DMS 273 treated with DMSO at 0.1 percent for 48 hours (cell line): ENCODE measurements at places on chromosomes 3 and 15.
A peak's percentile ranks its signal among the peaks of the same experiment; 100 is the strongest.

DNA sequence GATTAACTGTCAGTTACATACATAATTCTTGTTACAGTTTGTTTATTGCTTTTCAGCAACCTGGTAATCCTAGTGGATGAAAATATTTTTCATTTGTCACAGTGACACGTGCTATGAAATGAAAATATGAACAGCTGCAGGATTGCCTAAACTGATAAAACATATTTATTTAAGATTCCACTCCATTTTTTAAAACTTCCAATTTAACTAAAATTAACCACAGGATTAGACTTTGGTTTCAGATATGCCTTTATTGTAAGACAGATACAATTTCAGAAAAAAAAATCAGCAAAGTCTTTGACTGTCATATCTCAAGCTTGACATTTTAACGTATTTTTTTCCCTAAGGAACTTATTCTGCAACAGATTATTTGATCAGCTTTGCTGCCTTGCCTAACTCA is 550.7 kb downstream of the ROBO1 start:
- DNase-seq, result no peak

GRCh38 chr3:29429055-29429679 is 148.3 kb downstream of the RBMS3 start:
- no peak for DNase-seq

DNA sequence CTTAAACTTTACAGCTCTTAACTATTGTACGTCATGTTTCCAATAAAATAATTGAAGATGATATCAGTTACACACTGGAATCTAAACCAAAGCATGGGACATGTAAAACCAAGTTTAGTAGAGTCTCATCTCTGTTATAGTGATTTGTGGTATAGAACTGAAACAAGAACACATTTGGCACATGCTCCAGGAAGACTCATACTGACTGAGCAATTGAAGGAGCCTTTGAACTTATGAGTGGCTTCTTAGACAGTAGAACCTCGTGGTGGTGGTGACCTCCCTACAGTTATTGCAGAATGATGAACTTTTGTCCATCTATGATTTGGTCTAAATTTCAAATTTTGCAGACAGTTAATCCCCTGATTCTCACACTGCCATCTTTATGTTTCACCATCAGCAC is 729.7 kb downstream of the ROBO1 start:
- no peak for DNase-seq

- DNase-seq, result no peak
These were observed 83.8 kb downstream of the LINGO1 start for GRCh38 chr15:77548589-77549557.

DNA sequence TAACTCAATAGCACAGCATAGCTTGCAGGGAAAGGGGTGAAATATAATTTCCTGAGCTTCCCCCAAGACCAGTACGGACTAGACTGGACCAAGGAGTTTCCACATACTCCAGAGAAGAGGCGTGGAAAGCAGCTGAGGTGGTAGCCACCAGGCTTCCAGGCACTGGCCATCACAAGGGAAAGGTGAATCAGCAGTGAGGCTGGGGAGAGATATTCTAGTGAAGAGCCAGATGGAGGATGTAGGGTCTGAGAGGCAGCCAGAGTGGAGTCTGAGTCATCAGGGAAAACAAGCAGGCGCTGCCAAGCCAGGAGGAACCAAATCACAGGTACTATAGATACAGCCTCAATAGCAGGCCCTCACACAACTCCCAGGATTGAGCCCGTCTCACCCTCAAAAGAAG is 9.6 kb upstream of the RASA2 start:
- peak; percentile 18 for DNase-seq

- no peak for DNase-seq
These were observed 65.8 kb downstream of the PDE8A start for GRCh38 chr15:85047271-85047948.

DNA sequence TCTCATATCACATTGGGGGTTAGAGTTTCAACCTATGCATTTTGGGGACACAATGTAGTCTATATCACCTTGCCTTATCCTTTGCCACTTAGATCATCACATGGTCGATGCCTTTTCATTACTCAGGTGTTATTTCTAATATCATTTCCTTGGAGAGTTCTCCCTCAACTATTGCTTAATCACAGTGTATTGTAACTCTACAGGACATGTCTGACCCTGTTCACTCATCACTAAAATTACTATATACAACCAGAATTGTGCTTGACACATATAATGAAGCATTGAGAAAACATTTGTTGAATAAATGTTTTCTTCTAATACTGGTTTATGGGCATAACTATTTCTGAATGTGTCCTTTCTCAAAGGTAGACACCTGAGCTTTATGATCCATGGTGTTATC is 207.4 kb downstream of the EPHA6 start:
- DNase-seq, result no peak
